Naive thymus-derived CD8-positive, alpha-beta T cell (primary cell): ENCODE measurements at places on chromosomes 6 and 20.

DNA sequence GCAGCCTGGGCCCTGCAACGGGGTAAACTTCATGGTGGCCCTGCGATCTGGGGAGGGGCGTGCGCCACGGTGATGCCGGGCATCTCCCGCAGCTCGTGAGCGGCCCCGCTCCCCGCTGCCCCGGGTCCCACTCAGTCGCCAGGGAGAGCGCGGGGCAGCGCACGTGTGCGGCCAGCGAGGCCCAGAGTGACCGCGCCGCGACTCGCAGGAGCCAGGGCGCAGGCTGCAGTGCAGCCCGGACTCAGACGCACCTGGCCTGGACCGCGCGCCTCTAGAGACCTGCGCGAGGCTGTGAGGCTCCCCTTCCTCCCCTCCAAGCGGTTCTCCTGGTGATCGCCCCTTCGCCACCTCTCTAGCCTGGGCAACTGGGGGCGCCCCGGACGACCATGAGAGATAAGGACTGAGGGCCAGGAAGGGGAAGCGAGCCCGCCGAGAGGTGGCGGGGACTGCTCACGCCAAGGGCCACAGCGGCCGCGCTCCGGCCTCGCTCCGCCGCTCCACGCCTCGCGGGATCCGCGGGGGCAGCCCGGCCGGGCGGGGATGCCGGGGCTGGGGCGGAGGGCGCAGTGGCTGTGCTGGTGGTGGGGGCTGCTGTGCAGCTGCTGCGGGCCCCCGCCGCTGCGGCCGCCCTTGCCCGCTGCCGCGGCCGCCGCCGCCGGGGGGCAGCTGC lies 652 bp downstream of the BMP6 start:
- no peak for DNase-seq

DNA sequence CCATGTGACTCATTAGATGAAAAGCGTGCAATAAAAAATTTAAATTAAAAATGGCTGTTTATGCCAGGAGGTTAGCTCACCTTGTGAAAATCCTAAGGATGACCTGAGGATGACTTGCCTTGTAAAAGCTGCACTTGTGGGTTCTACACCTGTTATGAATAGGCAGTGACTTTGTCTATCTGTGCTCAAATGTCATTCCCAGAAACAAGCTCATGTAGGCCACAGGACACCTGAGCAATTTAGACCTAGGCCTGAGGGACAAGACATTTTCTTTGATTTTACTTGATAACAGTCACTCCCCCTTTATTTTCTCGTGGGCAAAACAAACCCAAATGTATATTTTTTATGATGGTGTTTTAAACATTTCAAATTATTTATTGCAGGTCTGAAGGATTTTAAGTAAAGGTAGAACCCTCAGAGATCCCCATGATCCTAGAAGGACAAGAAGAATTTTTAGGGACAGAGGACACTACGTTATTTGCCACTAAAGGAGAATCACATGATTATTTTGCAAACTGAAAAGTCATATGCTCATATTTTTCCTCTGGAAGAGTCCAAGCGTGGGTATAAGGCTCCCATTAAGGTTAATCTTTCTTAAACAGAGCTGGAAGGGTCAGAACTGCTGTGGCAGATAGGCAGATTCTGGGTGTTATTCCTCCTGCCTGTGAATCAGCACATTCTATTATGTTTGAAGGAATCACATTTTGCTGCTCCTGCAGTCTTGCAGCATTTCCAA lies 277.5 kb upstream of the MAN1A1 start:
- no peak for DNase-seq

DNA sequence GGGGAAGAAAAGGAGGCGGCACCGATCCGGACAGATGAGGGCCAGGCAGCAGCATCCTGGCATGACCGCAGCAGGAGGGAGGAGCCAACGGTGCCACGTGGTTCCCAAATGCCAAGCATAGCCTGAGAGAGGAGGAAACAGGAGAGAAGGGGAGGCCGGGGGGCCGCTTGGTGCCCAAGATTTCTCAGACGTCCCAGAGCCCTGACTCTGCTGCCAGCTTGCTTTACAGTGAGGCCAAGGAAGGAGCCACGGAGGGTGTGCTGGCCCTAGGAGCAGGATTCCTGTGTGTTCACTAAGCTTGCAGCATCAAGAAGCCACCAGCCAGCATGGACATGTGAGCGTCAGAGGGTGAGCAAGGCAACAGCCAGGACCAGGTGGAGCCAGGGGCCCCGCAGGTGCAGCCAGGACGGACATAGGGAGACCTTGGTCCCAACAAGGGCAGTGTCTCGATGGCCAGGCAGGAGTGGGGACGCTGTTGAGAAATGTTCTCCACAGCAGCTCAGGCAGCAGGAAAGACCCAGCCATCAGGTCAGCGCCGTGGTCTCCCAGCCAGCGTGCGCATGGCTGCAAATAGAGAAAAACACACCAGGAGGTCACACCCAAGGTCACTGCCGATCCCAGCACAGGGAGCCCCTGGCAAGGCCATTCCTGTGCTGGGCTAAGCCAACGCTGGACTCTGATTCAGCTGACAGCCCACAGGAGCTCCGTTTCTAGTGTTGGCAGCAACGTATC lies 143.7 kb downstream of the DLL1 start:
- no peak for DNase-seq

- DNase-seq: no peak
Measured at GRCh38 chr6:148747145-148747470, 278 bp downstream of the UST start.

- DNase-seq: no peak
Measured at GRCh38 chr6:121932076-121932991, 467.1 kb upstream of the HSF2 start.

GRCh38 chr20:17963114-17963897 lies 5.3 kb downstream of the SNX5 start:
- DNase-seq: no peak

DNA sequence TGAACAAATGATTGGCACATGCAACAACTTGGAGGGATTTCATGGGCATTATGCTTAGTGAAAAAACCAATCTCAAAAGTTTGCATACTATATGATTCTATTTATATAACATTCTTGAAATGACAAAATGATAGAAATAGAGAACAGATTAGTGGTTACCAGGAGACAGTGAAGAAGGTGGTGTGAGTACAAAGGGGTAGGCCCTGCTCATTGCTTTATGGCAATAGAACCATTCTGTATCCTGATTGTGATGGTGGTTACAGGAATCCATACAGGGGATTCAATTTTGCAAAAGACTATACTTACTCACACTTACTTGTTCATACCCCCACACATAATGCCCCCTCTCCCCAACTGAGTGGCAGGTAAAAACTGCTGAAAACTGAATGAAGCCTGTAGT lies 30.2 kb upstream of the LAMA4 start:
- DNase-seq: no peak

DNA sequence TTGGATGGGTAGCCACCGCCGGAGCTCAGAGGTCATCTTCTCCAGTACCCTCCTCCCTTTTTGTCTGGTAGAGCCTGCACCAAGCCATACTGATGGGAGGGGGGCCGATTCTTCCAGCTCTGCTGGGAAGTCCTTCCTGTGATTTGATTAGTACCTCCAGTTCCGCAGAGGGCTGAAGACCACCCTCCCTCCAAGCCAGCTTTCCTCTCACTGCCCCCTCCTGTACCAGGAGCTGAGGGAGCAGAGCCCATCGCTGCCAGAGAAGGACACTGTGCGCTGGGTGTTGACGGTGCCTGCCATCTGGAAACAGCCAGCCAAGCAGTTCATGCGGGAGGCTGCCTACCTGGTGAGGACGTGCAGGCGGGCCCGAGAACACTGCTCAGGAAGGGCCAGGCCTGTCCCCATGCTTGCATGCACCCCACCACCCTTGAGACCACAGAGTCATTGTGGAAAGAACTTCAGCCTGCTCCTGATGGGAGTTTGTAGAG lies 13.2 kb downstream of the HSPA12B start:
- DNase-seq: no peak

DNA sequence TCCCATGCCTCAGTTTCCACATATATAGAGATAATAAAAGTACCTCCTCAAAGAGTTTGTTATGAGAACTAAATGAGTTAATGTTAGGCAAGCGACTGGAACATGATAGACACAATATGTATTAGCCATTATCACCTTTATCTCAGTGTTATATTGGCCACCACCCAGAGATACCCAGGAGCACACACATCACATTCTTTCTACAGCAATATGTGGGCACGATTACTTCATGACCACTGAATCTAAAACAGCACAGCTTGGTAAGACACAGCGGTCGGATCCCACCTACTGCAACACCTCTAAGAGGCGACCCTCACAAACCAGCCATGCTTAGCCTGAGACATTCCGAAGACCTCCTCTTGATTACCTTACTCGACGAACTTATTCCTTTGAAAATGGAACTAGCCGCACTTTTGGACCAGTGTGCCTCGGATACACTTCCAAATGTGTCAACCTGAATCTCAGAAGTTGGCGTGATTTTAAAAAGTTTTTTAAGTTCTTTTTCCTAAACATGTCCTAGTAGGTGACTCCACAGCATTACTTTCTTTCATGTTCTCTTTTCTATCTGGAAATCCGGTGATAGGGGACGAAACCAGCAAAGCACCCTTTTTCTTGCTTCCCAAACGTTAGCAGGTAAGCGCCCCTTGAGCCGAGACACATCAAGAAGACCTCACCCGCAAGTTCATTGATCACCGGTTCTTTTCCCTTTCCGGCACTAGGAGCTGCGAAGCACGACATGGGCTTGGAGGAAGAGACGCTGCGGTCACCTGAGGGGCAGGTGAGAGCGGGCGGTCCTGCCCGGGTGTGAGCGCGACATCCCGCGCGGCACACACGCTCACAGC lies 923 bp downstream of the GMDS start:
- no peak for DNase-seq

DNA sequence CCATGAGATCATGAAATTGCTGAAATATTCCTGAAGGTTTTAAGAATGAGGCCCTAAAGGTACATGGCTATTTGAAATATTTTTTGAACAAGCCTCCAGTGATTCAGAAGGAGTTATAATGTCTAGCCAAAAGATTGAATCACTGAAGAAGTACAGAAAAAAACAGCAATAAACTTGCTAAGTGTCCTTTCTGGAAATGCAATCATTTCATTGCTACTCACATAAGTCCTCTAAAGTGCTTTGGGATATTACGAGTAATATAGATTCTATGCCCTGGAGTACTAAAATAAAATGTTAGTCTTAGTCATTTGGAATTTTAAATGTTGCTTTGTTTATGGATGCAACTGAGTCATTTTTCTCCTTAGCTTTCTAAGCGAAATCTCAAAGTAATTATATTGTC lies 32.7 kb downstream of the CENPW start:
- no peak for DNase-seq

GRCh38 chr6:154928325-154928922 lies 66.7 kb upstream of the TIAM2 start:
- peak; percentile 8 for DNase-seq

DNA sequence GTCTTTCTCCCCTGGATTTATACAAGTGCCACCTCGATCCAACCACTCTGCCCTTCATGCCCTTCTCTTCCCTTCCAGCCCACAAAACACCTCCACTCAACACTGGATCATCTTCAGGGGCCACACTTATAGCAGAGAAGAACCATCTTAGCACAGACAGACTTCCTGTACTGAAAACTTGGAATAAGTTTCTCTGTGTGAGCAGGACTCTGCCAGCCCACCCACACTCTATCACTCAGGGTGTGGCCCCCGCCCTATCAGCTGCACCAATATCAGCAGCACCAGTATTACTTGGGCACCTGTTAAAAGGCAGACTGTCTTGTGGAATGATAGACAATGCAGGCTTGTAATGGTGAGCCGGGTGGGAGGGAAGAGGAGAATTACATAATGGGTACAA lies 86.7 kb downstream of the SCML4 start:
- DNase-seq: no peak

GRCh38 chr6:75282706-75283105 lies 1.9 kb downstream of the TMEM30A start:
- DNase-seq: no peak

DNA sequence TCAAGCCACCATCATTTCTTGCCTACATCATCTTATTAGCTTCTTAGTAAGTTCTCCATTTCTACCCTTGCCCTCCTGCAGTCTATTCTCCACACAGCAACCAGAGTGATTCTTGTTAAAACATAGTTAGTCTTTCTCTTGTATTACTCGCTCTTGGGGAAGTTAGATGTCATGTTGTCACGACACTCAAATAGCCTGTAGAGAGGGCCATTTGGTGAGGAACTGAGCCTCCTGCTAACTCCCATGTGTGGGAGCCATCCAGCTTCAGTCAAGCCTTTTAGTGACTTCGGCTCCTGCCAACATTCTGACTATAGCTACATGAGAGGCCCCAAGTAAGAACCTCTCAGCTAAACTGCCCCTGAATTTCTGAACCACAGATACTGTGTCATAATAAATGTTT lies 395.4 kb downstream of the CDC5L start:
- DNase-seq: no peak

- no peak for DNase-seq
Measured at GRCh38 chr6:14875481-14876063, 370.3 kb upstream of the JARID2 start.

- no peak for DNase-seq
Measured at GRCh38 chr20:56788041-56788670, 159.1 kb downstream of the TFAP2C start.
